HS-5 (cell line): ENCODE measurements at places on chromosomes 6 and 20.

GRCh38 chr20:49711667-49711987 lies 2.1 kb downstream of the B4GALT5 start:
- DNase-seq, result no peak

DNA sequence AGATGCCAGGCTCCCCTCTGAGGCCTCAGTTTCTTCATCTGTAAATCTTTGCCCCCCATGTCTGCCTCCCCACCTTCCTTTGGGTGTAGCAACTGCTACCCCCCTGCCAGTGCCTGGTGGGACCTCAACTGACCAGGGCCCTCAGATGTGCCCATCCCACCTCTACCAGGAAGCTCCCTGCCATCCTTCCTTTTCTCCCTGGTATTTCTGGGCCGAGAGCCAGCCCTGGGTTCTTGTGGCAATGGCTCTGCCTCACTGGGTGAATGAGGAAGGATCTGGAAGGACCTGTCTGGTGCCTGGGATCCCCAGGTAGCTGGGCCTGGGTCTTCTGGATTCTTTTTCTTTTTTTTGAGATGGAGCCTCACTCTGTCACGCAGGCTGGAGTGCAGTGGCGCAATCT lies 141.1 kb upstream of the RNF24 start:
- DNase-seq, result no peak

- no peak for DNase-seq
These were observed 281.2 kb upstream of the JARID2 start for GRCh38 chr6:14964556-14965270.

DNA sequence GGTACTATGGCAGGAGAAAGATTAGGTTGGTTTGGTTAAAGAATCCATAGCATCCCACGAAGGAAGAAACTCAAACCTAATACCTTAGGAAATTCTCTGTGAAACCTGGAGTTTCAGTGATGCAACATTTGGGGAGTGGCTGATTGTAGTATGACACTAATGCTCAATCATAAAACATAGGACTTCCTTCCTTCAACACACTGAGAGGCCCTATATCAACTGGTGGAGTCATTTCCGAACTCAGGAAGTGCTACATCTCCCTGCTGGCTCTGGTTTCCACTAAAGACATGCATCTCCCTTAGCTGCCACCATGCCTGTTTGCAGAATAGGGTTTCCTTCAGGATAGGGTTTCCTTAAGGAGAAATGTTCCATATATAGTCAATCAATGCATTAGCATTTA lies 5.2 kb upstream of the MANEA start:
- no peak for DNase-seq

- DNase-seq, result no peak
These were observed 45.7 kb downstream of the ILRUN start for GRCh38 chr6:34650823-34651222.

- no peak for DNase-seq
These were observed 387.3 kb downstream of the CDKAL1 start for GRCh38 chr6:20921578-20921977.

DNA sequence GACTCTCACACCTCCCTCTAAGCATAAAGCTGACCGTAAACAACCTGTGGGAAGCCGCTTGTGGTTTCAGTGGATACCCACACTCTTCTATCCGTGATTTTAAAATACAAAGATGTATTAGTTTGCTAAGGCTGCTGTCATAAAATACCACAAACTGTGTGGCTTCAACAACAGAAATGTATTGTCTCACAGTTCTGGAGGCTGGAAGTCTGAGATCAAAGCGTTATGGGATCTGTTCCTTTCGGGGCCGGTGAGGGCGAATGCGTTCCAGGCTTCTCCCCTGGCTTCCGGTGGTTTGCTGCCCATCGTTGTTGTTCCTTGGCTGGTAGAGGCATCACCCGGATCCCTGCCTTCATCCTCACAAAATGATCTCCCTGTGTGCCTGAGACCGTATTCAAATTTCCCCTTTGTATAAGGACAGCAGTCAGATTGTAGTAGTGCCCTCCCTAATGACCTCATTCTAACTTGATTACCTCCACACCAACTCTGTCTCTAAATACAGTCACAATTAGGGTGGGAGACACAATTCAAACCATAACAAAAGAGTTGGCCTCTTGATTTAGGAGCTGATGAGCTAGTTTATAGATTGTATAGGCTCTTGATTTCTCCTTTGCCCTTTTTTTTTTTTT lies 210.6 kb upstream of the SOX4 start:
- DNase-seq, result no peak

- peak; percentile 32 for DNase-seq
These were observed 4.3 kb upstream of the SLC17A2 start for GRCh38 chr6:25934735-25935313.

DNA sequence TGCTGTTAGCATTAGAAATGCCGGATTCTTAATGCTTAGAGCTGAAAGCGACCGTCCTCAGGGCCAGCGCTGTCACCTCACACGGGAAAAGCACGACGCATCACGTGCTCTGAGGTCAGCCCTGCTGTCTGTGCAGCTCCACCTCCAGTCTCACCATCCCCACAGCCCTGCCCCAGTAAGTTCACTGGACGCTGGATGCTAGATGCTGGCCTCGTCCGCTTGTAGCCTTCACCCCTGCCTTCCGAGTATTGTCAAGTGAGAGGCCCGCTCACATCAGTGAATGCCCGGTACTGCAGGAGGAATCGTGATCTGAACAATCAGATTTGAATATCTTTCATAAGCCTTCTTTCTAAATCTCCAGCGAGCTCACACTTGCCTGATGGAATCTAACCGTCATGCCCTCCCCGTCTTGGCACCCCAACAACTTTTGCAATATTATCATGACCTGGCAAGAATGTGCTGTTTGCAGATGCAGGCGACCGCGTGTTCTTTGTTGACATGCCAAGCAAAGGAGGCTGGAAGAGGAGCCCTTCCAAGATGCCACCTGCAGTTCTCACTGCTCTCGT lies 64.9 kb downstream of the DLL1 start:
- no peak for DNase-seq

GRCh38 chr6:31308050-31308844 lies 36.4 kb upstream of the HLA-C start:
- DNase-seq, result no peak

DNA sequence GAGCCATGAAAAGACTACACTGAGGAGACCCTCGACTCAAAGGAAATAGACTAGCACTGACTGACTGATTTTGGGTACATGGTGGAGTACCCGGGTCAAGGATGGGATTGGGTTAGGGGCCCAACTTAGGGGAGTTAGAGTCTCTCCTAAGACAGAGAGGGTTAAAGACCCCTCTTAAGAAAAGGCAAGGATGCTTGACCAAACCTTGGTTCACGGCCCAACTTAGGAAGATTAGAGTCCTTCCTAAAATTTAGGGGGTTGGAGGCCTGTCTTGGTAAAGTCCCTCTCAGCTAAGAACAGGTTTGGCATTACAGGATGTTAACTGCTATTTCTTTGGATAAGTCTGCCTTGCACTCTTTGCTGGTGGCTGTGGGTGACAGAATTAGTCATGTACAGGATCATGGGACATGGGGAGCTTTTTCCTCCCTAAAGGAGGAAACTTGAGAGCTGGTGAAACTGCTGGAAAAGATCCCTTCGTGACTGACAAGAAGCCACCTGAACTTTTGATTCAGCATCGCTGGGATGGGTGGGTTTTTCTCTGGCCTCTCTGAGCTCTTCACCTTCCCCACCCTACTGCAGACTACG lies 12.3 kb upstream of the SLC22A16 start:
- no peak for DNase-seq

DNA sequence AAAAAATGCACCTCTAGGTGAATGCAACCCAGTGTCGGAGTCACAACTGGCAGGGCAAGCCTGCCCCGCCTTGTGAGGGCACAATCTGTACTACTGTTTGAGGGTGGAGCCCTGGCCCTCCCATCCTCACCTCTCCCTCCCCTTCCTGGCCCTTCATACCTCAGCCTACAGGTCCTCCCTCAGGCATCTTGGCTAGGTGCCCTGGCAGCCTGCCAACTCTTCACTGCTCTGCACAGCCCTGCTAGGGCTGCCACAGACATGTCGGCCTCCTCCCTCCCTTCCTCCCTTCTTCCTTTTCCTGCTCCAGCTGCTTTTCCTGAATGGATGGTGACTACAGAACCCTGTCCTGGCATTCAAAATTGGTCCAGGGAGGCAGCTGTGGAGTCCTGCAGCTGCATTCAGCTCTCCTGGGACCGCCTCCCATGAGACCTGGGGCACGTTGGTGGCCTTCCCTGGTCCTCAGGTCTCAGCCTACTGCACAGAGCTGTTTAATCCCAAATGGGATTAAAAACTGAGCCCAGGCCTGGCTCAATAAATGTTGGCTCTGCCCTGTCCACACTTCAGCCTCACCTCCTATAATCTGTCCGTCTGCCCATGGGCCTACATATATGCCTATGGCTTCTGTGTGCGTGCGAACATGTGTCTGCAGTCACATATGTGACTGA lies 52.7 kb downstream of the CDH22 start:
- DNase-seq, result no peak

DNA sequence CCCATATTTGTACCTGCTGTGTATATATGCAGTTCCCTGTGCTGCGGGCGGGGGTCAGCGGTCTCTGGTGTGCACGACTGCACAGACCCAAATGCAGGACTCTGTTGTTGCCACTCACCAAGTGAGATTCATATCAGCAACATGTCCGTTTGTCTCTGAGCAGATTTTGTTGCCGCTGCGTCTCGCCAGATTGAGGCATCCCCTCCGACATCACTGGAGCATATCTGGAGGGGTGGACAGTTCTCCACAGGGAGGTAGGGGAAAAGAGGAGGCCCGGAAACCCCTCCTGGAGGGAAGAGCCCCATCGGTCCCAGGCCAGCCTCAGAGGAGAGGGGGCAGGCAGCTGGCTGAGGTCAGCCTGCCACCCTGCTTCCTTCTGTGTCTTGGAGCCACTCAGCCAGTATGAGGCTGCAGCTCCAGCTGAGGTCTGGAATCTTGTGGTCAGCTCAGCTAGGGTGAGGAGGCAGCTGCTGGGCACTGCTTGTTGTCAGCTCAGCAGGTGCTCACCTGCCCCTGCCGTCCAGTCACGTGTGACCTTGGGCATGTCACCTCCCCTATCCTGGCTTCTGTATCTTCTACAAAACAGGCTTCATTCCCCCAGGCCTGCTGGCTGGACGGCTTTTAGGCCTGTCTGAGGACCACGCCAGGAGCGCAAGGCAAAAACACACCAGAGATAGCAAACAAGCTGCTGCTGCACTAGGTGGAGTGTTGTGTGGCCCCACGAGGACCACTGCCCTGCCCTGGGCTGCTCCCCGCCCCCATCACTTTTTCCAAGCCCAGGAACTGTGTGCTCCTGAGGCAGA lies 47.1 kb downstream of the HNF4A start:
- DNase-seq, result no peak

DNA sequence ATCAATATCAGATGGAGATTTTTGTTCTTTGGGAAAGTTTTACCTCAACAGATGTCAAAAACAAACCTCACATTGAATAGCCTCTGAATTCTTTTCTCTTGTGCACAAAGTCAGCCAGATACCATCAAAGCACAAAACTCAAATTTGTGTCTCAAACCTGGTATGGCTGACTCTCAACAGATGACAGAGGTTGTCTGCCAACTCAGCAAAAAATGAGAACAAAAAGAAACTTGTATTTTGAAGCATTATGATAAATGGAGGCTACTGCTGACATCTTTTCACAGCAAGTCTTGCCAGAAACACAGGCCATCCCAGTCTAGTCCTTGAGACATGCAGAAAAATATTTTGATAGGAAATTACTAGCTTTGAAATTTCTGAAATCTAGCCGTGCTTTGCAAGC lies 79.8 kb downstream of the KIF16B start:
- DNase-seq, result no peak

GRCh38 chr6:155412335-155412734 lies 43.3 kb downstream of the NOX3 start:
- no peak for DNase-seq

GRCh38 chr6:22569281-22570184 lies at the start of gene HDGFL1:
Gene HDGFL1 (plus strand): TSS chr6:22569566. CDS start chr6:22569576, 10 bp downstream.
- DNase-seq, result no peak
